ENCODE measurements at places on chromosomes 5 and 9. TPM values are rescaled to one million over a fixed set of nuclear protein-coding genes. Genes with fewer than 3 reads are reported as not detected.

Gene ERMP1
- total RNA-seq = 29.9 TPM

DNA sequence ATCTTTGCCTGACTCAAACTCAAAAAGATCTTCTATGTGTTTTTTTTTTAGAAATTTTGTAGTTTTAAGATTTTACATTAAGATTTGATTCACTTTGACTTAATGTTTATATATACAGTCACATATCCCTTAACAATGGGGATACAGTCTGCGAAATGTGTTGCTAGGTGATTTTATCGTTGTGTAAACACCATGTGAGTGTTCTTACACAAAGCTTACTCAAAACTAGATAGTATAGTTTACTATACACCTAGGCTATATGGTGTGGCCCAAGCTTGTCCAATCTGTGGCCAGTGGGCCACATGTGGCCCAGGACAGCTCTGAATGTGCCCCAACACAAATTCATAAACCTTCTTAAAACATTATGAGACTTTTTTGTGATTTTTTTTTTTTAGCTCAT, 131.9 kb downstream of the CWC27 start:
- no peak overlapping the region for H3K4me3 ChIP-seq
- no peaks in the 10 kb centered on the region for H3K27me3 ChIP-seq
- no peaks in the 10 kb centered on the region for H3K4me1 ChIP-seq

GRCh38 chr5:176862330-176862995, 36.7 kb downstream of the HK3 start:
- DNase-seq = no peak
- no peak overlapping the region for H3K27ac ChIP-seq
- H3K36me3 ChIP-seq = no peaks in the 10 kb centered on the region
- no peak overlapping the region for H3K4me3 ChIP-seq
- no peaks in the 10 kb centered on the region for H3K4me1 ChIP-seq

- no peak overlapping the region for H3K4me3 ChIP-seq
- H3K27ac ChIP-seq = no peak overlapping the region
- H3K36me3 ChIP-seq = no peaks in the 10 kb centered on the region
- no peaks in the 10 kb centered on the region for H3K27me3 ChIP-seq
- no peak for DNase-seq
Measured at GRCh38 chr9:93665128-93665636, 88.8 kb downstream of the PHF2 start.

Gene AUH
- total RNA-seq = 29.0 TPM

GRCh38 chr5:6342689-6343315, 35.5 kb downstream of the MED10 start:
- H3K4me1 ChIP-seq = no peaks in the 10 kb centered on the region
- no peak for DNase-seq
- no peaks in the 10 kb centered on the region for H3K36me3 ChIP-seq

GRCh38 chr9:137407590-137408300, 15.2 kb downstream of the EXD3 start:
- H3K36me3 ChIP-seq = no peaks in the 10 kb centered on the region
- H3K4me3 ChIP-seq = no peak overlapping the region
- no peak for DNase-seq

GRCh38 chr9:13430368-13431221, 151.1 kb upstream of the MPDZ start:
- no peak for DNase-seq
- H3K36me3 ChIP-seq = no peaks in the 10 kb centered on the region
- H3K4me3 ChIP-seq = no peak overlapping the region
- H3K4me1 ChIP-seq = no peaks in the 10 kb centered on the region
- no peak overlapping the region for H3K27ac ChIP-seq
- no peaks in the 10 kb centered on the region for H3K27me3 ChIP-seq

Gene PCDHB5
- total RNA-seq = not detected

DNA sequence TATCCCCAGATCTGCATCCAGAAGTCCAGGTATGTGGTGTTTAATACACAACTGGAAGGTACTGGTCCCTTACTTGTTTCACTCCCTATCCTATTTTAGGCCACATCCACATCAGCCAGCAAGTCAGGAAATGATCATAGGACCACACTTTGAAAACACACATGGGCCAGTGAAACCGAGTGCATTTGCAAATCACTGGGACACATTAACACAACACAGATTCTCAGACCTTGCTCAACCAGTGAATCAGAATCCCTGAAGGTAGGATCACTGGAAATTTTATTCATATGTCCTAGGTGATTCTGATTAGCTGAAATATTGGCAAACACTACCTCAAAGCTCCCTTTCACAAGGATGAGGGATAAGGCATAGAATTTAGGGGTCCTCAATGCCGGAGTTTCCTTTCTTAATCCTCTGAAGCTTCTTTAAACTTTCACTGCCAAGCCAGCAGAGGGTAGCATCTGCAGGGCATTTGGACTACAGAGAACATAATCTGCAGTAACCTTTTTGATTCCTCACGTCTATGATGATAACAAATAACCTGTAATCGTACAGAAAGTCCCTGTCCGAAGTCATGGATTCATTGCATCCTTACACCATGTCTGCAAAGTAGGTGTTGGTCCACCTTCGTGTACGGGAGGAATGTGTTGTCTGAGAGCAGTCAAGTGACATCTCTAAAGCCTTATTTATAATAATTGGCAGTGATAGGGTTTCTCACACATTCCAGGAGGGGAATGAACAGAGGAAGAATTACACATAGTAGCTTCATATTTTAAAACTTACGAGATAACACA, 11.0 kb upstream of the ABLIM3 start:
- H3K27me3 ChIP-seq = no peaks in the 10 kb centered on the region
- H3K4me3 ChIP-seq = no peak overlapping the region
- no peak overlapping the region for H3K27ac ChIP-seq
- H3K4me1 ChIP-seq = peaks cover 43% of the 10 kb centered on the region

DNA sequence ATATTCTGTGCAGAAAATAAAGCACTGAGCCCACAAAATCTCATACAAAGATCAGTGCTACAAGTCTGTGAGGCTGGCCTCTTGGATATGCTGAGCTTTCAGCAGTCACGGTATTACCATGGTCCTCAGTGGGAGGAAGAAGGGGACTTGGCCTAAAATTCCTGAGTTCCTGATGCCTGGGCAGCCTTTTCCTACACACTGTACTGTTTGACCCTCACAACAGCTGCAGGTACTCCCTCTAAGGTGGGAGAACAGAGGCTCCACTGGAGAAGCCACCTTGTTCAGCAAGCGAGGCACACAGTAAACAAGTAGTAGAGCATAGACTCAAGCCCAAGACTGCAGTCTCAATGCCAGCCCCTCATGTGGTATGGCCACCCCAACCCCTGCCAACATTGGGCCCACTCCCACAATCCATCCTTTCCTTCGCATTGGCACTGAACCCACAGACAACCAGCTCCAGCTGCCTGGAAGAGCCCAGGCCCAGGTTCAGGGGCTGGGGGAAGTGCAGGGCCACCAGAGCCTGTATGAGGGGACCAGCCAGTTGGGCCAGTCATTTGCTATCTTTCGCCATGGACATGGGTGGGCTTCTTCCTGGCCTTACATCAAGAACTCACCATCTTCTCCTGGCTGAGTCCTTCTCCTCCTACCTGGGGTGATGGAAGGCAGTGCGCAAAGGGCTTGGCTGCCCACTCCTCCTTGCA, 14.3 kb downstream of the ACSL6 start:
- no peak overlapping the region for H3K27ac ChIP-seq
- H3K27me3 ChIP-seq = no peaks in the 10 kb centered on the region
- no peak for DNase-seq
- H3K4me1 ChIP-seq = peaks cover 8% of the 10 kb centered on the region
- no peak overlapping the region for H3K4me3 ChIP-seq

Gene LCN10
- total RNA-seq = not detected

DNA sequence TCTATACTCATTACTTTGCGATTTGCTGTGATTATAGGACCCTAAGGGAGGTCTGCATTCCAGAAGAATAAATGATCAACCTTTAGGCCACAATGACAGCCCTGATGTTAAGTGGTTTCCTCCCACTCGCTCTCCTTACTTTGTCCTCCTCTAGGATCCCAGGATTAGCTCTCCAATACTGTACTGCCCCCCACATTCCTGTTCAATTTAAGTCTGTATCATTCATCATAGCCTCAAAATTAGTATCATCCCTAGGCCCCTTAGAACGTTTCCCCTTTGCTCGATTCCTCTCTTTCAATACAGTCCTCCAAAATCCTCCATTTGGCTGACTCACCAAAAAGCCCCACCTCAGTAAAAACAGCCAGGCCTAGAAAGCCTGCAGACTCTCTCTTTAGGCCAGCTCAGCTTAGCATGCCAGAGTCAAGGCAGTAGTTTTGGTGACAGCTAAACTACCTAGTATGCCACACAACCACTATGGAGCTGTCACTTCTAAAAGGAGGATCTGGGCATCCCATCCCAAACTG, 24.4 kb downstream of the RNF145 start:
- H3K4me3 ChIP-seq = no peak overlapping the region
- H3K27ac ChIP-seq = no peak overlapping the region
- H3K27me3 ChIP-seq = no peaks in the 10 kb centered on the region

Gene FCN2
- total RNA-seq = not detected

Gene IQGAP2
- total RNA-seq = 2.0 TPM

- H3K27ac ChIP-seq = no peak overlapping the region
- no peaks in the 10 kb centered on the region for H3K27me3 ChIP-seq
- H3K4me1 ChIP-seq = no peaks in the 10 kb centered on the region
- no peak overlapping the region for H3K4me3 ChIP-seq
- H3K36me3 ChIP-seq = no peaks in the 10 kb centered on the region
Measured at GRCh38 chr9:36126016-36126730, 10.4 kb upstream of the GLIPR2 start.

- H3K36me3 ChIP-seq = no peaks in the 10 kb centered on the region
- no peaks in the 10 kb centered on the region for H3K27me3 ChIP-seq
- H3K4me3 ChIP-seq = no peak overlapping the region
- no peaks in the 10 kb centered on the region for H3K4me1 ChIP-seq
- no peak for DNase-seq
- H3K27ac ChIP-seq = no peak overlapping the region
Measured at GRCh38 chr5:164341056-164341619, 835.7 kb downstream of the MAT2B start.

GRCh38 chr5:42767491-42768105, 11.0 kb downstream of the CCDC152 start:
- no peaks in the 10 kb centered on the region for H3K4me1 ChIP-seq
- no peak overlapping the region for H3K4me3 ChIP-seq
- no peaks in the 10 kb centered on the region for H3K27me3 ChIP-seq
- DNase-seq = no peak
- no peak overlapping the region for H3K27ac ChIP-seq

DNA sequence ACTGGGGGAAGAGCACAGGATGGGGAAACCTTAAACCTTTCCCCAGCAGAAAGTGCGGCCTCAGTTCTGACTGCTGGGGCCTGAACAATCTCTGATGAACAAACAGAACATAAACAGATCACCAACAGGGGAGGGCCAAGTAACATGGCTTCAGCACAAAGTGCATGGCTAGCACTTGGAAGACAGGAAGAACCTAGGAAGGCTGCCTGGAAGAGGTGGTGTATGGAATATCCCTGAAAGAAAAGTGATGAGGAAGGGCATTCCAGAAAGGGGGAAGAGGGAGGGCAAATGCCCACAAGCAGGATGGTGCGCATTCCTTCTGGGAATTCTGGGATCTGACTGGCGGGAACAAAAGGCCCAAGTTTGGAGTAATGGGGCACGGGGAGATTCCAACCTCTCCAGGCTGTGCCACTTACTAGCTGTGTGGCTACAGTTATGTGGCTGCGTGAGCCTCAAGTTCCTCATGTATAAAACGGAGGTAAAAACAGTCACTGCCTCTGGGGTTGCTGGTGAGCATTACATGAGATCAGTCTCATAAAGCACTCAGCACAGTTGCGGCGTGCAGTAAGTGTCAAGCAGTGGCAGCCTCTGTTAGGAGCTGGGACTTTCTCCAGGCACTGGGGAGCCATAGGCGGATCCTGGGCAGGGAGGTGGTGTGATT, 1.6 kb downstream of the PDGFRB start:
- no peak for DNase-seq
- no peak overlapping the region for H3K4me3 ChIP-seq
- H3K4me1 ChIP-seq = no peaks in the 10 kb centered on the region
- no peaks in the 10 kb centered on the region for H3K36me3 ChIP-seq
- no peaks in the 10 kb centered on the region for H3K27me3 ChIP-seq

GRCh38 chr5:108917596-108917995, 169.9 kb downstream of the FER start:
- no peak for DNase-seq
- no peaks in the 10 kb centered on the region for H3K4me1 ChIP-seq
- H3K4me3 ChIP-seq = no peak overlapping the region

Gene FLT4
- 0.17 TPM for total RNA-seq

- no peak overlapping the region for H3K4me3 ChIP-seq
- no peaks in the 10 kb centered on the region for H3K4me1 ChIP-seq
- no peak overlapping the region for H3K27ac ChIP-seq
Measured at GRCh38 chr9:91741522-91741921, 208.5 kb downstream of the ROR2 start.

Gene ZNF462
- total RNA-seq = 18.1 TPM

GRCh38 chr5:62167561-62168057, 138.4 kb upstream of the KIF2A start:
- H3K36me3 ChIP-seq = no peaks in the 10 kb centered on the region
- no peak for DNase-seq
- H3K4me1 ChIP-seq = no peaks in the 10 kb centered on the region
- peaks cover 26% of the 10 kb centered on the region for H3K27me3 ChIP-seq
- H3K27ac ChIP-seq = no peak overlapping the region
- no peak overlapping the region for H3K4me3 ChIP-seq

- H3K27ac ChIP-seq = no peak overlapping the region
- H3K27me3 ChIP-seq = no peaks in the 10 kb centered on the region
- no peaks in the 10 kb centered on the region for H3K4me1 ChIP-seq
- H3K36me3 ChIP-seq = peaks cover 53% of the 10 kb centered on the region
- no peak for DNase-seq
Measured at GRCh38 chr5:453725-454481, 10.9 kb downstream of the EXOC3 start.

GRCh38 chr5:81417052-81417451, 23.1 kb upstream of the ACOT12 start:
- H3K27ac ChIP-seq = no peak overlapping the region
- H3K4me3 ChIP-seq = no peak overlapping the region
- no peaks in the 10 kb centered on the region for H3K27me3 ChIP-seq
- H3K4me1 ChIP-seq = peaks cover 34% of the 10 kb centered on the region

DNA sequence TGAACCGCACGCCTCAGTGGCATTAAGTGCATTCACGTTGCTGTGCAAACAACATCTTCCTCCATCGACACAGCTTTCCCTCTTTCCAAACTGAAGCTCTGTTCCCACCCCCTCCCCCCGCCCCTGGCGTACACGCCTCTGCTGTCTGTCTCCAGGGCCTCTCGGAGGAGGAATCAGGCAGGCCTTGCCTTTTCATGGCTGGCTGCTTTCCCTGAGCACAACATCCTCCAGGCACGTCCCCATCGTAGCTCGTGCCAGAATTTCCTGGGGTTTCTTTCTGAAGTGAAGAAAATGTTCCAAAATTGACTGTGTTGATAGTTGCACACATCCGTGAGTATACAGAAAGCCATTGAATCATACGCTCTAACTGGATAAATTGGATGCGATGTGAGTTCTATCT, 22.3 kb upstream of the TMEM250 start:
- peaks cover 2% of the 10 kb centered on the region for H3K4me1 ChIP-seq
- no peaks in the 10 kb centered on the region for H3K27me3 ChIP-seq
- DNase-seq = no peak
- no peak overlapping the region for H3K4me3 ChIP-seq

- no peak overlapping the region for H3K27ac ChIP-seq
- no peaks in the 10 kb centered on the region for H3K4me1 ChIP-seq
- no peak overlapping the region for H3K4me3 ChIP-seq
- no peak for DNase-seq
Measured at GRCh38 chr9:134230942-134231325, 66.6 kb upstream of the RNU6ATAC start.

- H3K27me3 ChIP-seq = peaks cover 7% of the 10 kb centered on the region
- no peak for DNase-seq
- H3K4me3 ChIP-seq = no peak overlapping the region
- no peak overlapping the region for H3K27ac ChIP-seq
- H3K36me3 ChIP-seq = no peaks in the 10 kb centered on the region
Measured at GRCh38 chr9:135565141-135565628, 3.6 kb downstream of the PAEP start.
